ENCODE measurements at places on chromosomes 1 and 21. TPM values are rescaled to one million over a fixed set of nuclear protein-coding genes. Genes with fewer than 3 reads are reported as not detected.
A peak's percentile ranks its signal among the peaks of the same experiment; 100 is the strongest.

- no peaks in the 10 kb centered on the region for H3K4me1 ChIP-seq
- no peaks in the 10 kb centered on the region for H3K36me3 ChIP-seq
- DNase-seq: no peak
- H3K27me3 ChIP-seq: no peaks in the 10 kb centered on the region
Observed at GRCh38 chr21:42439284-42440186, 35.8 kb downstream of the UBASH3A start.

WDR77 gene
- 0.59 TPM for total RNA-seq

DNA sequence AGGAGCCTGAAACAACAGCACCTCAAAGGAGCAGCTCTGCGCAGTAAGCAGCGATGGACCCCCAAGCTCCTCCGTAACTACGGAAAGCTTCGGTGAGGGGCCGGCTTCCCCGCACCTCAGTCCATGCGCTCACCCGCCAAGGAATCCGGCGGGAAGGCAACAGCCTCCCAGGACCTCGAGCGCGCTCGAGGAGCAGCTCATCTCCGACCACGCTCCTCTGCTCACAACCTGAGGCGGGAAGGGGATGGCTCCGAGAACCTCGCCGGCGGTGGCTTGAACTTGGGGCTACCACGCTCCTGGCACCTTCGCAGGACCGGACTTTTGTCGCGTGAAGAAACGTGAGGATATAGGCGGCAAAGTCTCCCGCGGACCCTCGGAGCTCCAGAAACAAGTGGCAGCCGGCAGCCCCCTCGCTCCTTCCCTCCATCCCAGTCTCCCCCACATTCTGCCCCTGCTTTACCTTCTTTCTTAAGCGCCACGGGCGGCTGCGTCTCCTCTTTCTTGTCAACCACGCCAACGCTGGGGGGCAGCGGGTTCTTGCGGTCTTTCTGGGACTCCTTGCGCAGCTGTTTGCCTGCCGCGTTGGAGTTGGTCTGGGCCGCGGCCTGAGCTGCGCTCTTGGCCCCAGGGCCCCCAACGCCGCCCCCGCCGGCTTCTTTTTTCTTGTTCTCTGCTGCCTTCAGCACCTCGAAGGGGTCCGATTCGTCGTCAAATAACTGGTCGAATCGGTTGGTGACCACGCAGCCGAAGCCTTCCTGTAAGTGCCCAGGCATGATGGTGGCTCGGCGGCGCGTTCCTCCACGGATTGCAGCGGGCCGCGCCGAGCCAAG, 459 bp downstream of the SERBP1 start:
- peak overlapping the region; percentile 73 for H3K4me3 ChIP-seq
- H3K4me1 ChIP-seq: no peaks in the 10 kb centered on the region
- H3K27ac ChIP-seq: peak overlapping the region; percentile 91

- H3K36me3 ChIP-seq: no peaks in the 10 kb centered on the region
- H3K4me3 ChIP-seq: no peak overlapping the region
- no peak overlapping the region for H3K27ac ChIP-seq
- no peaks in the 10 kb centered on the region for H3K4me1 ChIP-seq
Observed at GRCh38 chr1:243493156-243494129, 237.6 kb downstream of the SDCCAG8 start.

DNA sequence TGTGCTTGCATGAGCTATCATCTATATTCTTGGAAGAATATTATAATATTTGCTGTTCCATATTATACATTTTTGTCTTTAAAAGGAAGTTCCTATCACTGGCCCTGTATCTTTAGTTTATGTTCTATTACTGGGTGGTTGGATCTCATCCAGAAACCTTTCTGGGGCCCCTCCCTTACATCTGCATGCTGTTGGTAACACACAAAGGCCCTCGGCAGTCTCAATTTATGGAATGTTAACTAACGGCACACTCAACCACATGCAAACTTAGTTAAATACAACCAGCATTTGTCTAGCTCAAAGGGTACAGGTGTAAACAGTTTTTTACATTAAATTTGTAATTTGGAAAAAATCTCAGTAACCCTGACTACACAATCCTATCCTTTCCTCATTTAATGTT, 9.7 kb upstream of the HYI start:
- no peak for DNase-seq
- H3K27ac ChIP-seq: no peak overlapping the region
- H3K4me3 ChIP-seq: no peak overlapping the region
- H3K36me3 ChIP-seq: no peaks in the 10 kb centered on the region

- DNase-seq: no peak
- H3K27ac ChIP-seq: no peak overlapping the region
- H3K4me3 ChIP-seq: no peak overlapping the region
- no peaks in the 10 kb centered on the region for H3K27me3 ChIP-seq
- H3K4me1 ChIP-seq: no peaks in the 10 kb centered on the region
- H3K36me3 ChIP-seq: no peaks in the 10 kb centered on the region
Observed at GRCh38 chr21:23858878-23859277, 1748.4 kb downstream of the MRPL39 start.

IL23R gene
- 0.21 TPM for total RNA-seq

DNA sequence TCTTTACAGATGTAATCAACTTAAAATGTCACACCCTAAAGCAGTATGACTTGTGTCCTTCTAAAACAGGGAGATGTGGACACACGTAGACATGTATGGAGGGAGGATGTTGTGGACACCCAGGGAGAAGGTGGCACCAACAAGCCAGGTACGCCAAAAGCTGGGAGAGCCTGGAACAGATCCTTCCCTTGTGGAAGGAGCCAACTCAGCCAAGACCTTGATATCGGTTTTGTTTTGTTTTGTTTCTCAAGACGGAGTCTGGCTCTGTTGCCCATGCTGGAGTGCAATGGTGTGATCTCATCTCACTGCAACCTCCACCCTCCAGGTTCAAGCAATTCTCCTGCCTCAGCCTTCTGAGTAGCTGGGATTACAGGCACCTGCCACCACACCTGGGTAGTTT, 45.6 kb downstream of the CHAF1B start:
- no peak overlapping the region for H3K4me3 ChIP-seq
- no peak for DNase-seq
- peak overlapping the region; percentile 77 for H3K27ac ChIP-seq

DNA sequence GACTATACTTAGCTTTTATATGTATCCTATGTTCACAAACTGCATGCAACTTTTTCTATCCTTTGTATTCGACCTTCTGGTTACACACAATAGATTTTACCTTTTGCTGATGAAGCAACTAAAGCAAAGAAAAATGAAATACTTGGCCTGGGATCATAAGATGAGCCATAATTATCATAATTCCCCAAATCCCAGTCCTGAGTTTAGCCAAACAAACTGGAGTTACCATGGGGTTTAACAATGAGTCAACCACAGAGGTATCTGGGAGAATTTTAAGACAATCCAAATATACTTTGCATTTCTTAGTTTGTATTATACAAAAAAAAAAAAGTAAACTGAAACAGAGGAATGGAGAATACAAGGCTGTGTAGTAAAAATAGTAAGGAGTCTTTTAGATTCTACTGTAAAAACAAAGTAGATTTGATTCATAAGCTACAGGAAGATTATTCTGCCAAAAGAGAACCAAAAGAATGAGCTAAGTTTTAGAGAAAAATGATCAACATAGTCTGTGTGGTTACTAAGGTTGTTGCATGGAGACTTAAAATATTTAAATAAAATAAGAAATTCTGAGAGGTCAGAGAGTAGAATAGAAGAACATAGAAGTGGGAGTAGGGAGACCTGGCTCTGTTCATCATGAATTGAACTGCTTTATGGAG, 60.4 kb upstream of the GORAB start:
- no peaks in the 10 kb centered on the region for H3K36me3 ChIP-seq
- H3K27ac ChIP-seq: no peak overlapping the region

DNA sequence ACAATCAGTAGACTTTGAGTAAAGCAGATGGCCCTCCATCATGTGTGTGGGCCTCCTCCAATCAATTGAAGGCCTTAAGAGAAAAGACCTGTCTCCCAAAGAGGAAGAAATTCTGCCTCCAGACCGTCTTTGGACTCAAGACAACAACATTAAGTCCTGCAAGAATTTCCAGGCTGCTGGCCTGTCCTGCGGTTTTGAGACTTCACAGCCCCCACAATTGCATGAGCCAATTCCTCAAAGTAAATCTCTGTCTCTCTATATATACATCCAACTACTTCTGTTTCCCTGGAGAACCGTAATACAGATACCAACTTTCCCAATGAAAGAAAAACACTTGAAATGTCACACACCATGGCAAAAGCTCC, 16.4 kb downstream of the REG4 start:
- H3K36me3 ChIP-seq: no peaks in the 10 kb centered on the region
- no peak for DNase-seq
- H3K27ac ChIP-seq: no peak overlapping the region
- no peak overlapping the region for H3K4me3 ChIP-seq

DNA sequence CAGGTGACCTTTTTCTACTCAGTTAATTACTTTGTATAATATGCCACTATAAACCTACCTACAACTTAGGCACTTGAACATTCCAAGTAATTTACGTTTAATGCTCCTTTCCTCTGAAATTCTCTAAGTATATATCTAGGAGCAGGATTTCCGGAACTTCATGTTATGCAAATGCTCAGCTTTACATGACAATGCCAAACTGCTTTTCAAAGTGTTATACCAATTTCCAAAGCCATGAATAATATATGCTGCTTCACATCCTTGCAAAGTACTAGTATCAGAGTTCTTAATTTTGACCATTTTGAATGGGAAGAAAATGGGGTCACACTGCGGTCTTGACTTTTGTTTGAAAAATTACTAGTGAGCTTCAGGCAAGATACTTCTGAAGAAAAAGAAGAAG, 5.8 kb upstream of the XCL1 start:
- H3K36me3 ChIP-seq: peaks cover 2% of the 10 kb centered on the region
- DNase-seq: no peak
- no peak overlapping the region for H3K27ac ChIP-seq
- no peaks in the 10 kb centered on the region for H3K27me3 ChIP-seq
- no peaks in the 10 kb centered on the region for H3K4me1 ChIP-seq

- no peaks in the 10 kb centered on the region for H3K27me3 ChIP-seq
- no peaks in the 10 kb centered on the region for H3K36me3 ChIP-seq
- no peak for DNase-seq
- H3K4me1 ChIP-seq: no peaks in the 10 kb centered on the region
- no peak overlapping the region for H3K4me3 ChIP-seq
Observed at GRCh38 chr1:61284248-61284854, 202.0 kb downstream of the NFIA start.

DNA sequence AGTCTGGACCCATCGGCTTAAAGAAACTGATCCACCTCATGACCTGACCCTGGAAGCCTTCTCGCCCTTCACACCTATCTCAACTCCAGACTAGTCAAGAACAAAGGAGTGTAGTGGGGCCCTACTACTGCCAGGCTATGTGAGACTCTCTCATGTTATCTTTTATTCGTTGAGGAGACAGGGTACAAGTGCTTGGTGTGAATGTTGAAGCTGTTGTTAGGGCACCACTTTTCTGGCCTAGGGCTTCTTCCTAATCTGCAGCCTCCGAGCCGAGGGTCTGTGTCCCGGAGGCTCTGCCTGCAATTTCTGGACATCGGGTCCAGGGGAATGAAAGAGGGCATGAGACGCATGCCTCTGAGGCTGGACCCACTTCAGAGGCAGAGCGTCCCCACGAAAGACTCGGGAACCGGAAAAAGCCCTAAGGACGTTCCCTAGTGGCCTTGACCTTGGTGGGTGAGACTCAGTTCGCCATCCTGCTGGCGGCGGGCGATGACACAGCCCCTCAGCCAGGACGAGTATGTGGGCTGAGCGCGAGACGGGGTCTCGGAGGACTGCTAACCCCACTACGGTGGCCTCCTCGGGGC, 671 bp downstream of the DNAJC11 start:
- no peak for DNase-seq
- H3K4me1 ChIP-seq: no peaks in the 10 kb centered on the region
- H3K36me3 ChIP-seq: no peaks in the 10 kb centered on the region
- H3K4me3 ChIP-seq: peak overlapping the region; percentile 81
- peak overlapping the region; percentile 85 for H3K27ac ChIP-seq
- H3K27me3 ChIP-seq: no peaks in the 10 kb centered on the region

MARK1 gene
- 8.6 TPM for total RNA-seq

DNA sequence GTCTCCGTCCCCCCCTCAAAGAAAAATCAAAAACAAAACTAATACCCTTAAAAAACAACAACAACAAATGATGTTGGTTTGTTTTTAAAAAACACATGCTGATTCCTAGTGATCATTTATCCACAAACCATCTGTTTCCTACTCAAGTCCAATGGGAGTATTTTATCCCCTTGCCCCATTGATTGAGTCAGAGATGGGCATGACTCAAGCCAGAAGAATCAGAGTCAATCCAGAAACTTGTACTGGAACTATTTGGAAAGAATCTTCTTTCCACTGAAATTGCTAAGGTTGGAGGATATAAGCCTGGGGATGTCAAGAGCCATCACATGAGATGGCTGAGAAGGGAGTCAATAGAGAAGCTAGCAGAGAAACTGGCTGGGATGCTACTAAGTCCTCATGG, 176.4 kb downstream of the MIS18A start:
- no peaks in the 10 kb centered on the region for H3K4me1 ChIP-seq
- no peaks in the 10 kb centered on the region for H3K27me3 ChIP-seq
- H3K4me3 ChIP-seq: no peak overlapping the region
- H3K36me3 ChIP-seq: no peaks in the 10 kb centered on the region

DNA sequence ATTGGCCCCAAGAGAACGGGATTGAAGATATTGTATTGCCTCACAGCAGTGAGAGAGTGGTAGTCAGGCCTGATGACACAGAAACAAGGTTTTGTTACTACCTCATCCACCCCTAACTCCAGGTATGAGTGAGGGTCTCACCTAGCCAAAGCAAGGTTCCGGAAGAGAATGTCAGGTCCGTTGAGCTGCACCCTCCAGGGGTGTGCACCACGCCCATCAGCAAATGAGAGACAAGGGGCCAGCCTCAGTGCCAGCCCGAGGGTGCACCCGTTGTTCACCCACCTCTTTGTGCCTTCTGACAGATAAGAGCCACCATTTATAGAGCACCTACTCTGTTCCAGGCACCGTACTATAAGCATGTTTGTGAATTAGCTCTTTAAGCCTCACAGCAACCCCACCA, 121.9 kb upstream of the IPO9 start:
- no peak overlapping the region for H3K4me3 ChIP-seq
- no peak overlapping the region for H3K27ac ChIP-seq
- DNase-seq: no peak
- no peaks in the 10 kb centered on the region for H3K36me3 ChIP-seq

GRCh38 chr1:164607351-164607750, 48.4 kb downstream of the PBX1 start:
- H3K4me1 ChIP-seq: peaks cover 30% of the 10 kb centered on the region
- no peak for DNase-seq
- no peaks in the 10 kb centered on the region for H3K36me3 ChIP-seq
- no peak overlapping the region for H3K4me3 ChIP-seq

GRCh38 chr1:21324368-21325141, 34.3 kb upstream of the ECE1 start:
- no peak overlapping the region for H3K4me3 ChIP-seq
- H3K27ac ChIP-seq: peak overlapping the region; percentile 85
- peak; percentile 87 for DNase-seq
- H3K36me3 ChIP-seq: no peaks in the 10 kb centered on the region
- no peaks in the 10 kb centered on the region for H3K27me3 ChIP-seq
- peaks cover 36% of the 10 kb centered on the region for H3K4me1 ChIP-seq

DNA sequence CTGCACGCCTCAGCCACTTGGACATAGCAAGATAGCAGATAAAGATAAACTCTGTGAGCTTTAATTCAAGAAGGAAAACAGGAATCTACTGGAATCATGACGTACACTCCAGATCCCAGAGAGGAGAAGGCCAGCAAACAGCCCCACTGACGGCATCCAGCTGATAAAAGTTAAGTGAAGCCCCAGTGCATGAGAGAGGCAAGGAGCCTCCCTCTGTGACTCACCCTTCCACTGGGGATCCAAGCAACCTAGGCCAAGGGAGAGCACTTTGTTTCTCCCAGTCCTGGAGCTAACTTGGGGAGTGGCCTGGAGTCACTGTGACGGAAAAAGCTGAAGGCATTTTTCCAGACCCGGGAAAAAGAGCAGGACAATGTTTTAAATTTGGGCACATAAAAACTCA, 270.0 kb downstream of the AKT3 start:
- H3K4me1 ChIP-seq: no peaks in the 10 kb centered on the region
- no peaks in the 10 kb centered on the region for H3K36me3 ChIP-seq
- no peak for DNase-seq
- H3K27ac ChIP-seq: no peak overlapping the region

Data from uterus (tissue), 4 donors.